ENCODE measurements at places on chromosomes 16 and 17. TPM values are rescaled to one million over a fixed set of nuclear protein-coding genes. Genes with fewer than 3 reads are reported as not detected.

- DNase-seq = no peak
Measured at GRCh38 chr17:57833179-57833939, 16.5 kb downstream of the MRPS23 start.

GRCh38 chr17:57356153-57356718 is 99.9 kb downstream of the MSI2 start:
- no peak for DNase-seq

GRCh38 chr16:68643847-68644246 is 1.3 kb upstream of the CDH3 start:
- no peak for DNase-seq

- DNase-seq = no peak
Measured at GRCh38 chr17:47193931-47194511, 4.9 kb upstream of the CDC27 start.

The SMIM5 gene
- total RNA-seq = 11.4 TPM
